ENCODE measurements at places on chromosomes 13 and 19.

GRCh38 chr13:46662690-46663089 lies 109.7 kb downstream of the LRCH1 start:
- DNase-seq = no peak

GRCh38 chr19:47469719-47470118 lies 2.0 kb downstream of the SLC8A2 start:
- no peak for DNase-seq

GRCh38 chr19:14166999-14167575 lies 30.7 kb upstream of the ASF1B start:
- no peak for DNase-seq

DNA sequence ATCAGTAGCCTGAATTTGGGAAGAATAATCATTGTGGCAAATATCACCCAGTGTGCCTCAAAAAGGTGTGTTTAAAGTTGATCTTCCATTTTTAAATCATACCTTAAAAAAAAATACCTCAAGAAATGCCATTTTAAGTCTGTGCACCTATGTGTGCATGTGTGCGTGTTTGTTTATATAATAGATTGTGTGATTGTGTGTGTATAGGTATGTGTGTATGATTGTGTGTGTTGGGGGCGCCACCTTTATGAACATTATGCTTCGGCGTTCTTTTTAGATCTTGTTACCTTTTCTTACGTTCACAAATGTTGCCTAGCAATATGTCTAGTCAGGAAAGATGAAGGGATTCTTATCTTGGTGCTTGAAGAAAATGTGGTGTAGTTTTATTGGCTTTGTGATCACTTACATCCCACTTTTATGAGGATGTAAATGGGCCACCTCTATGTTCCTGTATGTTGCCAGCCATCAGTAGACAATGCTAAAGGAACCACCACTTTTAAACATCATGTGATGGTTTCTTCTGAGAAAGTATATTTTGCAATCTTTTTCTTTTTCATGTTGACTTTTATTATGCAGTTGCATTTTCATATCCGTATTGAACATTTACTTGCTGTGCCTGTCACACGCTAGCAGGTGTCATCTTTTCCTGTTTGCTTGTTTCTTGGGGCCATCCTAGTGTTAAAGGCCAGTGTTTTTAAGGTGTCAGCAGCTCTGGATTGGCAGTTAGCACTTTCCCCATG lies 2.2 kb upstream of the IRS2 start:
- DNase-seq = no peak

DNA sequence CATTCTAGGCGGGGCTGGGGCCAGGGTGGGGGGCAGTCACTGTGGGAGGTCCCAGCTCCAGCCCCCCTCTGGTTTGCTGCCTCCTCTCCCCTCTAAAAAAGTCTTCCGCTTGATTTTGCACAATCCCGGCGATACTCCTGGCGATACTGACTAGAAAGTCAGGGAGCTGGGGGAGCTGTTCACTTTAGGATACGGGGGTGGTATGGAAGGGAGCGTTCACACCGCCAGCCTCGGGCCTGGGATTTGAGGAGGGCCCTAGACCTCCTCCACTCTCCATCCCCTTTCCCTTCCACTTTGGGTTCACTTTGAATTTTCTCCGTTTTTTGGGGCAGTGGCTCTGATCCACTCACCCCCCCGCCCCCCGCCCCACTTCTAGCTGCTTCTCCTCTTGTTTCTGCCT lies 35.0 kb downstream of the KEAP1 start:
- DNase-seq = no peak
